ENCODE measurements at places on chromosomes 16 and 17. TPM values are rescaled to one million over a fixed set of nuclear protein-coding genes. Genes with fewer than 3 reads are reported as not detected.

Gene CES5A
- total RNA-seq: not detected

Gene C16orf86
- total RNA-seq: 1.2 TPM

Gene PRDM7
- total RNA-seq: not detected

Gene CD300A
- not detected for total RNA-seq

Gene TBC1D28
- not detected for total RNA-seq

Gene BIRC5
- 85.8 TPM for total RNA-seq

Gene C17orf107
- 1.0 TPM for total RNA-seq

Gene KRT35
- not detected for total RNA-seq

Gene ATP2A3
- 0.78 TPM for total RNA-seq

Gene ASPHD1
- 0.88 TPM for total RNA-seq

Gene TBC1D3I
- total RNA-seq: 1.3 TPM

Gene IL4R
- 150 TPM for total RNA-seq

Gene CMTM1
- total RNA-seq: 9.3 TPM

Gene NSRP1
- total RNA-seq: 29.1 TPM

Gene CAVIN1
- 663 TPM for total RNA-seq

Gene SYNGR3
- 0.81 TPM for total RNA-seq

Gene EFCAB3
- total RNA-seq: not detected

Gene LGALS9B
- total RNA-seq: not detected

Gene IL21R
- not detected for total RNA-seq

Gene FSCN2
- total RNA-seq: 0.58 TPM

Gene TEX19
- total RNA-seq: not detected

Gene POLR2A
- total RNA-seq: 151 TPM
